ENCODE measurements at places on chromosomes 7 and 10. TPM values are rescaled to one million over a fixed set of nuclear protein-coding genes. Genes with fewer than 3 reads are reported as not detected.

Gene HOXA6
- total RNA-seq = 22.0 TPM

DNA sequence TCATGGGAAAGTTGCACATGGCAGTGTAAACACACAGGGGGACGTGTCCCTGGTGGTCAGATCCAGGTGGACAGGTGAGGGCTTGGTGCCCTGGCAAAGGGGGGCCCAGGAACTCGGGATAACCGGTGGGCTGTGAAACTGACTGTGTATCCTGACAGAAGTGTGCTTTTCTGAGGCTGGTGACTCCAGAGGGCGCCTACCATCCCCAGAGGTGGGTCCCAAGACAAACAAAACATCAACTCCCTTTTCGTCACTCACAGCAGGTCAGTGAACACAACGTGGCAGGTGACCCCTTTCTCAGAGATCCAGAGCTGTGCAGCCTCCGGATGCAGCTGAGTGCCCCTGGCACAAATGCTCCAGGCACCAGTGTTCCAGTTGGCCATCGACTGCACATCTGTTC lies 56.0 kb upstream of the DDC start:
- DNase-seq = peak; percentile 61

Gene EPHA1
- total RNA-seq = 22.3 TPM

DNA sequence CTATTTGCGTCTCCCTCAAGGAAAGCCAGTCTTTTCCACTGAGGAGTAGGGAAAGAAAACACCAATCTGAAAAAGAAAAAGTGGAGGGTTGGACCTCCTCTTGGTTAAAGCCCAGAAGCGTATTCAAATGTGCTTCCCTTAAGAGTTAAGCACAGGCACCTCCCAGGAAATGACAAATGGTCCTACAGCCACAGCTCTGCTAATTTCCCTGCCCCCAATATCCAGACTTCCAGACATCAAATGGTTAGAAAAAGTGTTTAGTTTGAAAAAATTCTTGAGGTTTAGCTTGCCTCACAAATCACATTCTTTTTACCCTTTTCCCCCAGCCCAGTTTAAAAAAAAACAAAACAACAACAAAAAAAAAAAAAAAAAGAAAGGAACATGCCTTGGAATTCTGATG lies 19.0 kb upstream of the COL1A2 start:
- DNase-seq = no peak

GRCh38 chr7:68610701-68611100 lies 987.6 kb upstream of the AUTS2 start:
- DNase-seq = no peak

- DNase-seq = peak; percentile 1
Observed at GRCh38 chr10:38118072-38118807, 24.1 kb downstream of the ZNF37A start.

DNA sequence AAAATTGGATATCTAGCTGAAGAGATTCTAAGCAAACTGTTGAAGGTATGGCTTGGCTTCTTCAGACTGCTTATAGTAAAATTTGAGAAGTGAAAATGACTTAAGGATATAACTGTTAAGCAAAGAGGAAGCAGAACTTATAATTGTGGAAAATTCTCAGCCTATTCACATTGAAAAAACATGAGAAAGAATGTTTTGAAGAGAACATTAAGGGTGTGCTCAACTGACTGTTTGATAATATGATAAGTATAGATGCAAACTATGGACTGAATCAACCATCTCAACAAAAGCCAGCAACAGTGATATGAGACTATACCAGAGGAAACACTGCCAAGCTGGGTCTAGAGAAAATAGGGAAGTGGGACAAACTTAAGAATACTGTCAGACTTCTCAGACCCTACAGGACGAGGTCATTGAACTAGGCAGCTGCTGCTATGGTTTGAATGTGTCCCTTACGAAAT lies 133.1 kb upstream of the PPP1R3A start:
- no peak for DNase-seq

GRCh38 chr7:99928994-99929729 lies at the start of gene GJC3:
GJC3 (minus strand) TSS chr7:99929620; CDS start chr7:99929620, 0 bp downstream.
- peak; percentile 52 for DNase-seq

Gene ABCA13
- total RNA-seq = 6.0 TPM

- DNase-seq = no peak
Observed at GRCh38 chr7:101237206-101238067, at the start of gene CLDN15. CLDN15 (minus strand) TSS chr7:101237802; CDS start chr7:101237581, 221 bp downstream.

DNA sequence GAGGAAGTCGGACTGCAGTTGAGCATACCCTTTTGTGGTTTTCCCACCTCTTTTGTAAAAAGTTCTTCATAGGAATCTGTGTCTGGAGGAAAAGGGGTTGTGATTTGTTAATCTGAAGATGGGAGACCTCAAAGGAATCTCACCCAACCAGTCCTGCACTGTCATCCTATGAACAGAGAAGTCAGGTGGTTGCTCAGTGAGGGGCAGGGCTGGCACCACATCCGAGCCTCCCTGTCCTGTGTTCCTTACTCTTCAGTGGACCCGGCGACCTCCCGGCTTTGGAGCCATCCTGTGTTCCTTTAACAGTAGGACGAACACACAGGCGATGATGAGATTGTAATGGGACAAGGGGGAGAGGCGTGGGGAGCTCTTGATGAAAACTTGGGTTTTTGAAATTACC lies 2.8 kb upstream of the MGMT start:
- no peak for DNase-seq

Gene CALY
- total RNA-seq = 0.41 TPM

DNA sequence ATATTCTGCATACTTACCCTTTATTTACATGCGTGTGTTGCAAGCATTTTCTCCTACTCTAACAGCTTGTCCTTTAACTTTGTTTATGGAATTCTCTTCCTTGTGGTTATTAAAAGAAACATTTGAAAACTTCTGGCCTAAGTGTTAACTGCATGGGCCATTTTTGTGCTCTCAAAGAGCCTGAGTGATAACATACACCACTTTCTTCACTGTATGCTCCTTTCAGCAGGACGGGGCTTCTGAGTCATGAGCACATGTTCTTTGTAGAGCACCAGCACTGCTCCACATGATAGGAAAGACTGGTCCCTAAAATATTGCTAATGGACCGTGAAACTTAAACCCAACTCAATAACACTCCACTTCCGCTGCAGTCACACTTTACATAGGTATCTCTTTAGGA lies 1093.6 kb upstream of the GHITM start:
- no peak for DNase-seq

DNA sequence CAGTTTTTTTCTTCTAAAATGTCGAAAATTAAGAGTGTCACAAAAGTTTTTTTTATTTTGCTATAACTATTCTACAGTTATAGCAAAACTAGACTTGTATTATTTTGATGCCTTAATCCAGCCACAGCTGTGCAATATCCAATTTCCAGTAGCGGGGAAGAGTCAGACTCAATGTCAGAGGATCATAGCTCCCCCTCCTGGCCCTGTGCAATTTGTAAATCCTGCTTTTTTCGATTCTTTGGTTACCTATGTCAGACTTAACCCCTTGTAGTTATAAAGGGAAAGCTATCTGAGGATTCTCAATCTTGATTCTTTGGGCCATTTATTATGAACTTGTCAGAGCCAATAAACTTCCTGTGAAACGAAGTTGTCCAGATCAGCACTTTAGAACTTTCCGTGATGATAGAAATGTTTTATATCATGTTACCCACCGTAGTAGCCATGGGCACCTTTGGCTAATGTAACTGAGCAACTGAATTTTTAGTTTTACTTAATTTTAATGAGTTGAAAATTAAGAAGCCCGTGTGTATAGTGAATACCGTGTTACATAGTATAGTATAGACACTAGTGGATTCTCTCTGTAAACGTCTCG lies 87.7 kb upstream of the PRKCQ start:
- peak; percentile 82 for DNase-seq

Gene GPER1
- total RNA-seq = 5.2 TPM

DNA sequence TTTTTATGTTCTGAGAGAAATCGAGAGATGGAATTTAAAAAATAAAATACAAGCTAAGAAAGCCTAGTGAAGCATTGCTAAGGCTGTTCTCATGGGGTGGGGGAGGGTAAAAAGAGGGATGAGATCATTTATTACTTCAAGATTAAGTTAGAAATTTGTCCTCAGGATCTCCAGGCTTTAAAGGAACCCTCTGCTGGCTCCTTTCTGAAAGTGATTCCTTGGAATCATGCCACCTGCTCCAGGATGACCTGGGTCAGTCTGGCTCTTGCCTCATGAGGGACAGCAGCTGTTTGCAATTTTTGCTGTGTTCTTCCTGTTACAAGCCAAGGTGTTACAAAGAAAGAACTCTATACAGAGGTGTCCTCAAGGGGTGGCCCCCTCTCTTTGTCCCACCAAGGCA lies 69.8 kb downstream of the CDK1 start:
- no peak for DNase-seq

DNA sequence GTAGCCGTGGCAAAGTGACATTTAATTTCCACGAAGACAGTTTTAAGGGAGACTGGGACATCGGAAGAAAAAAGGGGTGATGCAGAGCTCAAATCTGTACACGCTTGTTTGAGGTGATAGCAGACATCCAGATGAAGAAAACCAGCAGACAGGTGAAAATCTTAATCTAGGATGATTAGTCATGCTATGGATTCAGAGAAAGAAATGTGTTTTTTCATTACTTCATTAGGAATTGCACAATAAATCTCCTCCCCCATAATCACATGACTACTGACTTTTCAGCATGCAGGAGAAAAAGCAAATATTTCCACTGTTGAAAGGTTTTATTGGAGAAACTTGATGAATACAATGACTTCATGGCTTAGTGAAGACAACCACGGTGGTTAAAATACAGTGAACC lies 2.5 kb downstream of the NUDT5 start:
- no peak for DNase-seq

GRCh38 chr7:44196450-44196872 lies 4.3 kb upstream of the YKT6 start:
- DNase-seq = peak; percentile 65

GRCh38 chr10:116143673-116144222 lies 129.3 kb downstream of the GFRA1 start:
- no peak for DNase-seq

Gene SPDYE2
- 0.50 TPM for total RNA-seq

- DNase-seq = no peak
Observed at GRCh38 chr10:28367929-28368484, 65.1 kb upstream of the MPP7 start.

Gene FZD8
- 18.8 TPM for total RNA-seq

Gene SYNPO2L
- 0.38 TPM for total RNA-seq

- no peak for DNase-seq
Observed at GRCh38 chr7:88480896-88481295, 174.2 kb upstream of the STEAP4 start.

Gene TRIM74
- total RNA-seq = 1.3 TPM

GRCh38 chr10:89301232-89301631 lies 614 bp upstream of the IFIT2 start:
- peak; percentile 57 for DNase-seq

DNA sequence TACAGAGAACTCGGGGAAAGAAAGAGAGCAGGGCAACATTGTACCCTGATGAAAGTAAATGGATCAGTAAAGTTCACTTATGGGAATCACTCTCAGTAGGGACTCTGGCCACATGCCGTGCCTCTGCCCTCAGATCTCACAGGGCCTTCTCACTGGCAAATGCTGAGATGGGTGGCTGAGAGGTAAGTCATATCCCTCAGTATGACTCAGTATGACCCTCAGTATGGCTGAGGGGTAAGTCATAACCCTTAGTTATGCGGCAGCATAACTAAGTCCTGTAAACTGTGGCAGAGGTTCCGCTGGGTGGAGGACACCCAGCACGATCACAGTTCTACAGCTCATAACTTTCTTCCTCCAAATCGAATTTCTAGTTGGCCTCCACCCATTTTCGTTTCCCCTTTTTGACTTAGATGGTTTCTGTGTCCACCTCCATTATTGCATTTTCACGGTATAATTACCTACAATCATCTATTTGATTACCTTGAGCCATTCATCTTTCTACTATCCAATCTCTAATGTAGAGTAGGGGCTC lies 26.5 kb upstream of the WNT16 start:
- no peak for DNase-seq

- DNase-seq = no peak
Observed at GRCh38 chr7:72413886-72414285, 1.7 kb upstream of the CALN1 start.

GRCh38 chr7:5701085-5701914 lies 80.2 kb downstream of the RNF216 start:
- DNase-seq = no peak

DNA sequence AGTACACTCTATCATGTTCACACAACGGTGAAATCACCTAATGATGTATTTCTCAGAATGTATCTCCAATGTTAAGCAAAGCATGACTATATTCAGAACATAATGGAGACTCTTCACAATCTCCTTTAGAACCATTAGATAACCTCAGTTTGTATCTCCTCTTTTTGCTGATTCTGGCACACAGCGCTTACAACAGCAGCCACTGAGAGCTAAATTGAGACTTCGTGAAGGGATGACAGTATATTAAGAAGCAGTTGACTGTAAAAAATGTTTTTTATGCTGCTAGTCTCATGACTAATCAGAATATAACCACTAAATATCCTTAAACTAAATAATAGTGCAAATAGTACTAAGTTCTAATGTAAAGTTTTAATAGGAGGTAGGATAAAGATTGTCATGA lies 46.9 kb downstream of the KMT2E start:
- no peak for DNase-seq

GRCh38 chr7:134444961-134445315 lies 14.0 kb downstream of the AKR1B1 start:
- DNase-seq = no peak

Gene RRP12
- total RNA-seq = 30.0 TPM

DNA sequence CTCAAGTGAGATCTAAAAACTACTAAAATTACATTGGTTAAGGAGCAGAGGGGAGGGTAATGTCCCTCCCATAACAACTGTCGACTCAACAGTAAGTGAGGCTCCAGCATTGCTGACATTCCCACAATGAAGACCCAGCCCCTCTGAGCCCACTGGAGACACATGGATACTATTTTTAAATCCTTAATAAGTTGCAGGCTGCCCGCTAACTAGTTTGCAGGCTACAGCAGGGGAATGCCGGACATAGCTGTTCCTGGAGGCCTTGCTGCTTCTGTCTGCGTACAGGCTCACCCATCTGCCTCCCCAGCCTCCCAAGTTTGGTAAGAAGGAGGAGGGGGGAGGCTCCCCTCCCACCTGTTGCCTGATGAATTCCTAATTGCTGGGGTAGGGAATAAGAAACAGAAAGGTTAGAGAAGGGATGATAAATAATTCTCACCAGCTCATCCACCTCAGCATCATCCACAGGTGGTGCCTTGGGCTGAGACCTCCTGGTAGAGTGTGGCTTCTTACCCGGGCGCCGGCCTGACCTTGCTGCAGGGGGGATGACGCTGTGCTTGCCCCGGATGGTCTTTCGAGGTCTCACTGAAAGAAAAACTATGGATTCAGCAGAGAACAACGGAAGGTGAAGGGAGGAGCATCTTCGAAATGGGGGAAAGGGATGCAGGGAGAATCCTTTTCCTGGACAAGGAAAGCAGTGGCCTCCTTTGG lies 10.1 kb downstream of the FZD9 start:
- no peak for DNase-seq

GRCh38 chr10:19704544-19704943 lies 111.7 kb upstream of the PLXDC2 start:
- DNase-seq = no peak

GRCh38 chr10:97321032-97321803 lies 2.1 kb downstream of the FRAT1 start:
- DNase-seq = peak; percentile 82

DNA sequence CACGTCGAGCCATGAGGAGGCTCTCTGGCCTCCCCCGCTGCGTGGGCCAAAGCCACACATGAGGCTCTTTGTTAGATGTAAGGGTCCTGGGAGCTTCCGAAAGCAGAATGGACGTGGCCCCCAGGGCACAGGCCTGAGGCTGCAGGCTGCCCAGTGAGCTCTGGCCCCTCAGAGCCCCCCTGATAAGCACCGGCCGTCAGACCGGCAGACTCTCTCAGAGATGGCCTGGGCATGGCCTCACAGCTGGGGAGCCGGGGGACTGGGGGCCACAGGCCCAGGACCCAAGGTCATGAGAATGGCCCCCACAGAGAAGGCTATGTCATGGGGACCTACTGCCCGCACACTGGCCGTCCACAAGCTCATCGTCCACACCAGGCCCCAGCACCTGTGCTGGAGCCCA lies 31.7 kb upstream of the ADGRA1 start:
- no peak for DNase-seq

All from kidney (tissue), 22 donors.